ENCODE measurements at places on chromosomes 13 and 19. TPM values are rescaled to one million over a fixed set of nuclear protein-coding genes. Genes with fewer than 3 reads are reported as not detected.

GRCh38 chr19:29113838-29114237, 99.1 kb downstream of the UQCRFS1 start:
- DNase-seq = no peak

TMC4 gene
- not detected for total RNA-seq

NDUFA3 gene
- 112 TPM for total RNA-seq

DNA sequence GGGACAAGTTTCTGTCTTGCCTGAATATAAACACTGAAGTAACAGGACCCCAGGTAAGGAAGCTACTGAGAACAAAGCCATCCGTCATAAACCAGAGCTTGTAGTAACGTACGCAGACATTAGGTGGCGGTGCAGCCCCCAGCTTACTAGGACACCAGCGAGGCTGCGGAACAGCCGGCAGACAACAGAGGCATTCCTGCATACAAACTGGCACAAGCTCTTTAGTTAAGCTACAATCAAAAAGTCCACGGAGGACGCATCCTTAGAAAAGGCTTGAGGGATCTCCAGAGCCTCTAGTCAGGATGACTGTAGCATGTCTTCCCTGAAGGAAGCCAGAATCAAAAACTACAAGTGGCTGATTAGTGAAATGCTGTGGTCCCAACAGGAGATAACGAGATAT, 26.2 kb downstream of the ZNF160 start:
- no peak for DNase-seq

DNA sequence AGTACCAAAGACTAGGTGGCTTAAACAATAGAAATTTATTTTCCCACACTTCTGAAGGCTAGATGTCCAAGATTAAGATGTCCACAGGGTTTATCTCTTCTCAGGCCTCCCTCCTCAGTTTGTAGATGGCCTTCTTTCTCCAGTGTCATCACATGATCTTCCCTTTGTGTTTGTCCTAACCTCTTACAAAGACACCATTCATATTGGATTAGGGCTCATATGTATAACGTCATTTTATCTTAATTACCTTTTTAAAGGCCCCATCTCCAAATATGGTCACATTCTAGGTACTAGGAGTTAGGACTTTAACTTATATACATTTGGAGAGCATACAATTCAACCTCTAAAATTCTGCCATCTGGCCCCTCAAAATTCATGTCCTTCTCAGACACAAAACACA, 34.3 kb downstream of the N4BP2L2 start:
- DNase-seq = no peak

CD22 gene
- total RNA-seq = 20.0 TPM

DNA sequence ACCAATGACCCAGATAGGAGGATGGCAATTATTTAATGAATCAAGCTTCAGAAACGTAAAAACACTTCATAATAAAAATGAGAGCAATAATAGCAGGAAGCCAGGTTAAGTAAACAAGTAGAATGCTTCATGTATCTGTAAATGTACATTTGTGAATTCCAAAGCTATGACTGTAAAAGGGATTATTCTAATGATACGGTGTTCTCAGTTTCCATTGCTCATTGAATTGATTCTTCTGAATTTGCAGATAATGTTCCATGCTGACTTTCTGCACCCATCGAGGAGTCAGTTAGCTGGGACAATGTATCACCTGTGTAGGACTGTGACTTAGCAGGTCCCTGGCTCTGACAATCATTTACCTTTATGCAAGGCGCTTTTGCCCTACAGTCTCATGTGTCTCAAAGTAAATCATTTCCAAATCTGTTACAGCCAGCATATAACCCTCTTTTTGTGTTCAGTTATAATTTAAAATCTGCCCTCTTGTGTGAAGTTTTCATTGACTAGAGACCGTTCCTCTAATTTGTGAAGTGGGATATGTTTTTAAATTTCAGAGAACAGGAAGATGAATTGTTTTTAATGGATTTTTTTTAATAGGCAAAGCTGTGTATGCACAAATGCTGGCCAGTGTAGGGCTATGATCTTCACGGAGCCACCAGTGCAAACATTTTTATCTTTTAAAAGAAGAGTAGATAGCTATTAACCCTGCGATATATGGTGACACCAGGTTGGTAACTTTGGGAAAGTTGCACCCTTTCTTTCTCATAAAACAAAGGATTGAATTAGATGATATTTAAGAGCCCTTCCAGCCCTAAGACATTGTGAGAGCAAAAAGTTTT, 267.1 kb downstream of the KLF5 start:
- no peak for DNase-seq

DNA sequence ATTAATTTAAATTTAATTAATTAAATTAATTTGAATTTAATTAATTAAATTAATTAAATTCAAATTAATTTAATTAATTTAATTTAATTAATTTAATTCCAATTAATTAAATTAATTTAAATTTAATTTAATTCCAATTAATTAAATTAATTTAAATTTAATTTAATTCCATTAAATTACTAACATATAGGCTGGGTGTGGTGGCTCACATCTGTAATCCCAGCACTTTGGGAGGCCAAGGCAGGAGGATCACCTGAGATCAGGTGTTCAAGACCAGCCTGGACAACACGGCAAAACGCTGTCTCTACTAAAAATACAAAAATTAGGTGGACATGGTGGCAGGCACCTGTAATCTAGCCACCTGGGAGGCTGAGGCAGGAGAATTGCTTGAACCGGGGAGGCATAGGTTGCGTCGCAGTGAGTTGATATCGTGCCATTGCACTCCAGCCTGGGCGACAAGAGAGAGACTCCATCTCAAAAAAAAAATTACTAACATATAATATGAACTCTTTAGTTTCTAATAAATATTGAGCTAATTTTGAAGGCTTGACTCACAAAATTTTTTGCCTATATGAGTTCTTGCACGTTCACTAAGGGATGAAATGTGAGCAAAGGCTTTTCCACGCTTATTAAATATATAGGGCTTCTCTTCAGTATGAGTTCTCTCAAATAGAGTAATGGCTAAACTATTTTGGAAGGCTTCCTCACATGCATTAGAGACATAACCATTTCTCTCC, 9.0 kb upstream of the USP29 start:
- no peak for DNase-seq

All from naive thymus-derived CD8-positive, alpha-beta T cell (primary cell).